Stimulated activated CD8-positive, alpha-beta memory T cell treated with anti-CD3 and anti-CD28 coated beads, Interleukin-4, amount 100 ng/mL, for 48 hours (primary cell): ENCODE measurements at places on chromosomes 3 and 15.

DNA sequence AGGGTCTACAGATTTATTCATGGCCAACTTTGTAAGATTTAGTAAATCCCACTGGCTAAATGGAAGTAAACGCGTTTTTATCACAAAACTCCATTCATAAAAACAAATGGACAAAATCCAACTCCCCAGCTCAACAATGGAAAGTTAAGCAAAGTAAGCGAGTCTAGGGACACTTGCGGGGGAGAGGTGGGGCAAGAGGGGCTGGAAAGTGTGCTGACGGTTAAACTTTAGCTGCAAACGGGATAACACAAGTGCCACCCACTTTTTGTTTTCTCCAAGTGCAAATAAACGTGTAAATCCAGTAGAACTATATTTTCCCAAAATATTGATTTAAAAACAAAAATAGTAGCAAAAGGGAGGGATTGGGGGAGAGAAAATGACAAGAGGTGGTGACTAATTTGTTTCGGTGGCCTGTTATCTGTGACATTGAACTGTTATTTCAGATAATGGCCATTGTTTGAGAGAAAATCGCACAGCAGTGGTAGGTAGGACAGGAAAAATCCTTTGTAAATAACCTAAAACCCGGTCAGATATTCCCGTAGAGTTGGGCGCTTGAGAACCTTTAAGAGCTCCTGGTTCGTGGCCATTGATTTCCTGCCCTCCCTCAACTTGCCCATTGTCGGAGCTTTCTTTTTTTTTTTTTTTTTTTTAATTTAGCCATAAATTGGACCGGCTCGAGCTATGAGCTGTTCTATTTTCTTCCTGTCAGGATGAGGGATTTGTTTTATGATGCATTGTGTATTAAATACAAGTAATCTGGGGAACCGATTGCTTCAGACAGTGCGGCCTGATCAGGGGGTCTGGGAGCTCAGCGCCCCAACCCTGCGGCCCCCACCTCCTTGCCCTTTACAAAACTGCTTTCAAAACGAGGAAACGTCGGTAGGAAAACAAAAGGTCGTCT lies 514.8 kb downstream of the MECOM start:
- DNase-seq = no peak

GRCh38 chr15:60255390-60255789 lies 142.4 kb downstream of the ANXA2 start:
- DNase-seq = peak; percentile 34

- DNase-seq = no peak
Observed at GRCh38 chr3:168534761-168535160, 439.0 kb upstream of the GOLIM4 start.

DNA sequence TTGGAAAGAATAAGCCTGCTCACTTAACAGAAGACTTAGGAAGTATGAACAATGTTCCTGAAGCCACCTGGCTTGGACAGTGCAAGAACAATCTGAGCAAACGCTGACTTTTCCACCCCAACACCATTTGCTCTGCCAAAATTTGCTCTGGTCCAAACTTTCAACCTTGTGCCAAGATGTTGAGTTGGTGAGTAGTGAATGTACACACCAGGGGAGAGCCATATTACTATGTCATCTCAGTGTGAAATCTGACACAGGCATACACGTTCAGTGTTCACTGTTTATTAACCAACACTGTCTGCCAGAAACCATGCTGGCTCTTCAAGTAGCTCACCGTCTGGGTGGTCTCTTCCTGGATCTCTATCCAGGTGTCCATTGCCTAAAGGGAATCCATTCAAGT lies 152.9 kb upstream of the LPP start:
- DNase-seq = no peak

DNA sequence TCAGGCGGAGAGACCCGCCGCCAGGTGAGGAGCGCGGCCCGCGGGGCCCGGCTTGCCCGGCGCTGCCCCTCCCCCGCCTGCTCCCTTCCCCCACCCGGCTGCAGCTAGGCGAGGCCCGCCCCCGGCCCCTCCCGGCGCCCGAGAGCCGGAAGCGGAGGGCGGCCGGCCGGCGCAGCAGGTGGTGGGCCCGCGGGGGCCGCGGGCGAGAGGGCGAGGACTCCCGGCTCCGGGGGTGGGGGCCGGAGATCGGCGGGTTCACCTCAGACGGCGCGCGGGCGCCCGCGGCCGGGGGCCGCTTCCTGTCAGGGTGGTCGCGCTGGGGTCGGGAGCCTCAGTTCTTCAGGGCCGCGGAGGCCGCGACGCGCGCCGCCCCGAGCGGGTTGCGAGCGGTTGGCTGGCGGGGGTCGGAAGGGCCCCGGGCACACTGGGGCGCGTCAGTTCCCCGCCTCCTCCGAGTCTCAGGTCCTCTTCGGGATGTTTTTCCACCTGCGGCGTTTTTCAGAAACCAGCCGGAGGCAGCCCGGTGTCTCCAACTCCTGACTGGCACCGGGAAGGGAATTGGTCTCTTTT lies 395 bp downstream of the ZFAND6 start:
- peak; percentile 81 for DNase-seq

DNA sequence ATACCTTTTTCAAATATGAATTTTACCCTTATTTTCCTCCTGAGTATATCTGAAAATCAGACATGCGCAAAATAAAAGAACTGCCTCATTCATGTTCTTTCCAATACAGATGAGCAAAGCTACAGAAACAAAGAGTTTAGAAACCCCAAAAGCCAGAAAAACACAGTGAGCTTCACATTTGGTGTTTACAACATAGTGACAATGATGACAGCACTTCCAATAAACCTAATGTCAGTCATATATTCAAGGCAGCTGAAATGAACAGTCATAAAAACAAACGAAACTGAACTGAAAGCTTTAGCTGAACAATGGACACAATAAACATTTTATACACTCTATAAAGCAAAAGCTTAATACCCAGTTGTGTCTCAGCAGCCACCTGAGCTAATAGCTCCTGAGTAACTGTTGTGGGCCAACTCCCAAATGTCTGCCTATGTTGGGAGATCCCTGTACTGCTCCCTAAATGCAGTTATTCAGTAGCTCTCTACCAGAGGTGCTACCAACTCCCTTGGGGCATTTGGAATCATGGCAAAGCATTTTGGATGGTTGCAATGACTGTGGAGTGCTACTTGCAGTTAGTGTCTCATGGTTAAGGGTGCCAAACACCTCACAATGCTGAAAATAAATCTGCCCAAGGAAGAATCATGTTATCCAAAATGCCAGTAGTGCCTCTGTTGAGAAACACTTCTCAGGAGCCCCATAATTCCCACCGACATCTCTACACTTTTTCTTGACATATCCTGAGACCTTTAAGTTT lies 131.5 kb downstream of the TGFBR2 start:
- DNase-seq = no peak

GRCh38 chr3:87145553-87145952 lies 81.6 kb upstream of the CHMP2B start:
- peak; percentile 30 for DNase-seq

- no peak for DNase-seq
Observed at GRCh38 chr3:108605491-108605890, 16.0 kb downstream of the DZIP3 start.

- DNase-seq = no peak
Observed at GRCh38 chr3:41148478-41148877, 50.8 kb upstream of the CTNNB1 start.

- DNase-seq = no peak
Observed at GRCh38 chr15:61227269-61227949, 1.7 kb downstream of the RORA start.

GRCh38 chr3:70899816-70900215 lies 587.4 kb upstream of the MDFIC2 start:
- no peak for DNase-seq

- no peak for DNase-seq
Observed at GRCh38 chr3:99953596-99953995, 135.9 kb downstream of the CMSS1 start.

GRCh38 chr3:112789787-112790186 lies 56.9 kb downstream of the CD200R1L start:
- no peak for DNase-seq

DNA sequence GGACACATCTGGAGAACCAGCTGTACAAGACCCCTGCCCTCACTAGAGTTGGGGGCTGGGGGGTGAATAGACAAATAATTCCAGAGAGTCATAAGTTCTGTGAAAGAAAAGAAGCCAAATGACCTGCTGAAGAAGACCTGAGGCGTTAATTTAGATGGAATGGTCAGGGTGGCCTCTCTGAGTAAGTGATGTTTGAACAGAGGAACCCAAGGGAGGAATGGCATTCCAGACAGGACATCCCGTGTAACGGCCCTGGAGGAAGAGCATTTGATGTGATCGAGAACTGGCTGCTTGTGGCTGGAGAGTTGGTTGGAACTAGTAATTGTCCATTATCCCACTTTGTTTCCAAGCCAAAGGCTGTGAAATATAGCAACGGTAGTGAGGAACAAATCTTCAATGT lies 1.7 kb downstream of the NR2C2 start:
- no peak for DNase-seq

- DNase-seq = no peak
Observed at GRCh38 chr3:171374260-171374659, 85.9 kb downstream of the TNIK start.

- DNase-seq = no peak
Observed at GRCh38 chr3:147915057-147915456, 505.9 kb downstream of the ZIC1 start.

- DNase-seq = no peak
Observed at GRCh38 chr3:157201648-157202278, 41.8 kb upstream of the CCNL1 start.

DNA sequence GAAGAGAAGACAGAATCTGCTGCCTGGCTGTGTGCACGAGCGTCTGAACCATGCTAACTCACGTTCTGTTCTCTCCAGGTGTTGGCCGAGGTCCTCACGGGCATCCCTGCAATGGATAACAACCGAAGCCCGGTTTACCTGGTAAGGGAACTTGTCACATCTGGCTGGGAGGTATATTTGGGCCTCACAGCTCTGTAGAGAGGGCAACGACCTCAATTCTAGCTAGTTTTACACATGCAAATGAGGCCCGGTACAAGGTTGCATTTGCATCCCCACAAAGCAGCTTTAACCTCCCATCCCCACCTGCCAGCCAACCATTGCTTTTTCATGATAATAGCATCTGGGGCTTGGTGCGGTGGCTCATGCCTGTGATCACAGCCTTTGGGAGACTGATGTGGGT lies 22.0 kb upstream of the TATDN2 start:
- DNase-seq = no peak

- DNase-seq = no peak
Observed at GRCh38 chr3:71241981-71242560, 341.5 kb downstream of the FOXP1 start.
